ENCODE measurements at places on chromosomes 4 and X. TPM values are rescaled to one million over a fixed set of nuclear protein-coding genes. Genes with fewer than 3 reads are reported as not detected.
A peak's percentile ranks its signal among the peaks of the same experiment; 100 is the strongest.

The CT45A2 gene
- total RNA-seq = not detected

GRCh38 chr4:17812125-17812524 lies 1.3 kb downstream of the NCAPG start:
- no peak for DNase-seq

GRCh38 chr4:15149839-15150592 lies 147.7 kb downstream of the CPEB2 start:
- peak; percentile 87 for DNase-seq

The PDLIM3 gene
- 123 TPM for total RNA-seq

The NLRP2B gene
- total RNA-seq = not detected

All from left ventricle myocardium superior (tissue), 1 donor.